Stimulated activated CD4-positive, alpha-beta T cell treated with anti-CD3 and anti-CD28 coated beads, Interleukin-4, amount 100 ng/mL, for 1 hour (primary cell): ENCODE measurements at places on chromosomes 3 and 15.

- DNase-seq: no peak
Observed at GRCh38 chr3:87674397-87675161, 384.2 kb downstream of the CGGBP1 start.

DNA sequence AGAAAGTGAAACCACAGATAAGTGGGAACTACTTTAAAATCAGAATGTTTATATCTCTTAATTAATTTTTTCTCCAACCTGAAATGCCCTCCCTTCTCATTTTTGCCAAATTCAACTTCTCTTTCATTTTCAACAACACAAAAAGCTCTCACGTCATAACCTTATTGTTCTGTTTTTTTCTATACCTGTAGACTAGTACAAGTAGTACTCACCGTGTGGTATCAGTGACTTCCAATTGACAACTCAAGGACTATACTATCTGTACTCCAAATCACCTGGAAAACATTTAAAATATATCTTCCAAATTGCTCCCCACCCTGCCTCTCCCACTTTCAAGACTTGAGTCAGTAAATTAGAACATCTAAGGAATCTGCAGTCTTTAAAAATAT is 72.8 kb upstream of the ZNF280D start:
- no peak for DNase-seq

- no peak for DNase-seq
Observed at GRCh38 chr15:65611888-65612615, 1.1 kb upstream of the INTS14 start.

GRCh38 chr3:73609315-73609641 is 15.5 kb downstream of the PDZRN3 start:
- no peak for DNase-seq

- DNase-seq: no peak
Observed at GRCh38 chr3:141476033-141476432, 10.8 kb upstream of the RASA2 start.

- DNase-seq: no peak
Observed at GRCh38 chr3:88151358-88151757, 1.6 kb downstream of the C3orf38 start.

- no peak for DNase-seq
Observed at GRCh38 chr3:177490626-177491025, 293.3 kb upstream of the TBL1XR1 start.

DNA sequence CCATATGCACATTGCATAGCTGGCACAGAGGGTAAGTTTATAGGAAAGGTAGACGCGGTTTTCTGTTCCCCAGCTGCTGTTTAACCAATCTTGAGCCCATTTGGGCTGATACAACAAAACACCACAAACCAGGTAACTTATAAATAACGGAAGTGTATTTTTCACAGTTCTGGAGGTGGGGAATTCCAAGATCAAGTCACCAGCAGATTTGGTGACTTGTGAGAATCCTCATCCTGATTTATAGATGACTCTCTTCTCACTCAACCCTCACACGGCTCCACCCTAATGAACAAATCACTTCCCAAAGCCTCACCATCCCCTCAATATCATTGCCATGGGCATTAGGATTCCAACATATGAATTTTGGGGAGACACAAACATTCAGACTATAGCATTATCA is 694.4 kb upstream of the NR2F2 start:
- no peak for DNase-seq

GRCh38 chr15:37783290-37783689 is 151.2 kb upstream of the TMCO5A start:
- DNase-seq: no peak
